ENCODE measurements at places on chromosomes 2 and 18. TPM values are rescaled to one million over a fixed set of nuclear protein-coding genes. Genes with fewer than 3 reads are reported as not detected.

Gene LOXHD1
- 0.48 TPM for polyA plus RNA-seq

GRCh38 chr2:198411936-198412335 is 607.5 kb downstream of the PLCL1 start:
- no peak for DNase-seq

- DNase-seq: no peak
Measured at GRCh38 chr2:144074450-144074849, 445.5 kb downstream of the ZEB2 start.

GRCh38 chr2:146135245-146135644 is 1615.3 kb upstream of the ZEB2 start:
- peak; percentile 9 for DNase-seq
